Stimulated activated CD8-positive, alpha-beta memory T cell treated with anti-CD3 and anti-CD28 coated beads, Interleukin-4, amount 100 ng/mL, for 1 hour (primary cell): ENCODE measurements at places on chromosomes 3 and 15.

- DNase-seq: no peak
These were observed 15.6 kb upstream of the WWTR1 start for GRCh38 chr3:149673393-149673792.

DNA sequence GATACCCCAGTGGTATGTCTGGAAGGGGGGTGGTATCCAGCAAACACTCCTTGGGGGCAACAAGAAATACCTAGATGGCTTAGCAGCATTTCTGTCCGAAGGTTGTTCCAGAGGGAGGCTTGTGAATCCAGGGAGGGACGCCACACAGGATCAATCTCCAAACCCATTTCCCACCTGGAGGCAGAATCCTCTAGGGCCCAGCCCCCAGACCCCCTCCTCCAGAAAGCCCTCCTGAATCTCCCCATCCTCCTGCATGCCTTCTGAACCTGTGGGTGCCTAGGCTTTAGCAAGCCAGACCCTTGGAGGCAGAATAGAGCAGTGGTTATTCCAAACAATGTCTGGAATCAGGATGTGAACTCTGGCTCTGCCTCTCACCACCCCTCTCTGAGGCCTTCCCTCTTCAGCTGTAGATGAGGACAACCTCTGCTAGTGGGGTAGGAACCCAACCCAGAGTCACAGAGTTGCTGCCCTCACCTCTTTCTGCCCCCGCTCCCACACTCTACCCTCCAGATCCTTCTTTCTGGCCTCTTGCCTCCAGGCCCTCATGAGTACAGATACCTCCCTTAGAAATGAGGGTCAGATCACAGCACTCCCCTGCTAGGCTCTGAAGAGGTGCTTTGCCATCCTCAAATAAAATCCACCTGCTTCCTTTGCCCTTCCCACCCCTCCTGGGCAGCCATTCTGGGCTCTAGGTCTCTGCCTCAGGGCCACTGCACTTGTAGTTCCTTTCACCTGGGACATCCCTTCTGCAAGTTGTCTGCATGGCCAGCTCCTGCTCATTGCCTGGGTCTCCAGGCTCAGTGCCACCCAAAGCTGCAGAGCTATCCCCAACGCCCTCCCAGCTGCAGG, 8.1 kb downstream of the CISH start:
- DNase-seq: no peak

GRCh38 chr3:122942239-122942638, 85.3 kb downstream of the SEMA5B start:
- no peak for DNase-seq

GRCh38 chr3:55860049-55860721, 373.1 kb upstream of the WNT5A start:
- no peak for DNase-seq

DNA sequence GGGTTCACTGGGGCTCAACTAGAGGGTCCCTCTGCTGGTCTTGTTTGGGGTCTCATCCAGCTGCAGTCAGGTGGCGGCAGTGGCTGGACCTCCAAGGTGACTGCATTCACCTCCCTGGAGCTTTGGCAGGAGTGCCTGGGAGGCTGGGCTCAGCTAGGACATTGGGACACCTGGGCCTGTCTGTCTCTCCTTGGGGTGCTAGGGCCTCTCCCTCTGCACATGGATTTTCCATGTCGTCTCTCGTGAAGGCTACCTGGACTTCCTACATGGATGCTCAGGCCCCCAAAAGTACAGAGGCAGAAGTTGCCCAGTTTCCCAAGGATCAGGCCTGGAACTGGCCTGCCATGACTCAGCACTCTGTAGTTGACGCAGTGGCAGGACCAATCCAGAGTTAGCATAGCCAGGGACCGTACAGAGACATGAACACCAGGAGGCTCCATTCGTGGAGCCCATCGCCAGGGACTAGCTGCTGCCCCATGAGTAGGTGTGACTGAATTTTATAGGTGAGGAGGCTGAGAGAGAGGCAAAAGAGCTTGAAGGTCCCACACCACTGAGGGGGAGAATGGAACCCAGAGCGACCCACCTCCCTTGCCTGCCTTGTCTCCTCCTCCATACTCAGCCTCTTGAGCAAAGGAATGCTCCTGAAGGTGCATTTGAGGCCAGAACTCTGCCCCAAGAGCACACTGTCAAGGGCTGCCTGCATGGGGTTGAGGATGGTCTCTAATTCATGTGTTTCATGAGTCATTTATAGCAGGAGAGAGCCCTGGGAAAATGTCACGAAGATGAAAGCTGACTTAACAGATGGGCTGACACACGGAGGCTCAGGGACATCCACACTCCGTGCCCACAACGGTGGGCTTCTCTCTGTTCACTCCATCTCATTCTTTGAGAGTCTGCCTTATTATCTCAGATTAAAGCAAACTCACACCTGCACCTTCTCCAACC, 13.0 kb upstream of the ALDH1A3 start:
- DNase-seq: no peak

- DNase-seq: no peak
These were observed 5.7 kb upstream of the FOXB1 start for GRCh38 chr15:59998305-59998949.

- no peak for DNase-seq
These were observed 58.5 kb downstream of the ST8SIA2 start for GRCh38 chr15:92452143-92452542.

GRCh38 chr3:139281522-139282196, 62.2 kb upstream of the MRPS22 start:
- no peak for DNase-seq

- DNase-seq: no peak
These were observed 46.9 kb downstream of the TBL1XR1 start for GRCh38 chr3:177150218-177150916.

GRCh38 chr3:152497457-152497856, 228.7 kb downstream of the MBNL1 start:
- no peak for DNase-seq

DNA sequence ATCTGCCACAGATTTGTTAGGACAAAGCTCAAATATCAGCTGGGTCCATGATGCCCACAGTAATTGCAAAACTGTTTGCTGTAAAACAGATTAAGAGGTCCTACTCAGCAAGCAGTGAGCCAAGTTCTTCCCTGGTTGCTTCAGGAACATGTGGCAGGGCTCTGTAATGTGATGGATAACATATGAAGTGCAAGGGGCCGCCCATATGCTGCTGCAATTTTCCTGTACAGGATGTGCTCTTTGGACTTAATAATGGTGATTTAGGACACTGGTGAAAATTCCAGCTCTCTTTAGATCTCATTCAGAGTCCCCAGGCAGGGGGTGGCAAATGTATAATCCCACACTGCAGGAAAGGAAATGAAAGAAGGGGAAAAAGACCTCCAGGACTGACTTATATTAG, 289.4 kb downstream of the LSAMP start:
- DNase-seq: no peak

- no peak for DNase-seq
These were observed 40.8 kb downstream of the CLDN1 start for GRCh38 chr3:190281308-190282051.

GRCh38 chr3:58581328-58582091, 4.3 kb upstream of the FAM107A start:
- DNase-seq: no peak

DNA sequence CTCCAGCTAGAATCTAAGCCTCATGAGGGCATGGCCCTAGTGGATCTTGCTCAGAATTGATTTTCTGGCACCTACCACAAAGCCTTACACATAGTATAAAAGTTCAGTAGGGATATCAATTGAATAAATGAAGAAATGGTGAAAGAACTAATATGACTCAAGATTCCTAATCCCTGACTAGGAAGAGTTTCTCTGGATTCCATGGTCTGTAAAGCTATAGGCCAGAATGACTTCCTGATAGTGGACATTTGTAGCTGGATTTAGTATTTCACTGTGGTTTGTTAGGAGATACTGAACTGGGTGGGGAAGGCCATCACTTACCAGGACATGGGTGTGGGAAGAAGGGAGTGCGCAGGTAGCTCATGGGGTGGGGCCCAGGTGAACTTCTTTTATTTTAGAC, 168.9 kb downstream of the RAP2B start:
- no peak for DNase-seq

DNA sequence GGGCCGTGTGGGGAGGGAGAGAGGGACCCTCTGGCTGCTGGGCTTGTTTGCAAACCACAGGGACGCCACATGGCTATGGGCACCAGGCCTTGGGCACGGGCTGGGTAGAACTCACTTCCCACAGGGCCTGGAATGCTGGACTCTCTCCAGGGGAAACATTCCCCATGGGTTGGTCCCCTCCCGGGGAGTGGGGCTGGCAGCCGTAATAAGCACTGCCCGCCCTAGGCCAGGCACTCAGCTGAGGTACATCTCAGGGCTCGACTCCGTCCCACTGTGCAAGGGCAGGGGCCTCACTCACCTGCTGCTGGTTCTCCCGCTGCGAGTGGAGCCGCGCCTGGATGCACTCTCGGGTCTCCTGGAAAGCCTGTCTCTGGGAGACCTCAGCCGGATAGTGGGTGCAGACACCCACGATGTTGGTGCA, 96.7 kb downstream of the ADCY5 start:
- no peak for DNase-seq

DNA sequence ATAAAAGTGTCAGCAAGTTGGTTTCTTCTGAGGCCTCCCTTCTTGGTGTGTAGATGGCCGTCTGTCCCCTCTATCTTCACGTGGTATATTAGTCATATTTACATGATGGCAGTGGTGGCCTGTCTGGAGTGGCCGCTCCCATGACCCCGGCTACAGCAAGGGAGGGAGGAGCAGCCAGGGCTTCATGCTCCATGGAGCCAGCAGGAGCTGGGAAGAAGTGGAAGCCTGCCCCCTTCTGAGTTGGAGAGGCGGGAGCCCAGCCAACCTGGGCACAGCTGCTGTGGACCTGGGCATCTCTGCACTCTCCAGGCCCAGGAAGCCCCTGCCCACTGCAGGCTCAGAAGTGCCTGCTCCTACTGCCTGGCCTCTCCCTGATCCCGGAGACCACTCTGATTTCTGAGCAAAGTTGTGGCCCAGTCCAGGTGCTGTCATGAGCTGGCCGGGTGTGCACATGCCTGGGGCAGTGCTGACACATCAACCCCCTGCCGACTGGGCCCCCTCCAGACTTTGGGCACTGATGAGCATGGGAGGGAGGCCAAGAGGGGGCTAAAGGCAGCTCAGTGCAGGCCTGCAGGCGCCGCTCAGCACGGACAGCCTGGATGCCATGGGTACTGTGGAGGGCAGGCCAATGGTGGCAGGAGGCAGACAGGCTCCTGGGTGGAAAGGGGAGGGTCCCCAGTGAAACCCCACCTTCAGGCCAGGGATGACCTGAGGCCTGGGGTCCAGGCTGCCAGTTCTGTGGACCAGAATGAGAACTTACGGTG, 84.8 kb downstream of the SERPINI1 start:
- no peak for DNase-seq

DNA sequence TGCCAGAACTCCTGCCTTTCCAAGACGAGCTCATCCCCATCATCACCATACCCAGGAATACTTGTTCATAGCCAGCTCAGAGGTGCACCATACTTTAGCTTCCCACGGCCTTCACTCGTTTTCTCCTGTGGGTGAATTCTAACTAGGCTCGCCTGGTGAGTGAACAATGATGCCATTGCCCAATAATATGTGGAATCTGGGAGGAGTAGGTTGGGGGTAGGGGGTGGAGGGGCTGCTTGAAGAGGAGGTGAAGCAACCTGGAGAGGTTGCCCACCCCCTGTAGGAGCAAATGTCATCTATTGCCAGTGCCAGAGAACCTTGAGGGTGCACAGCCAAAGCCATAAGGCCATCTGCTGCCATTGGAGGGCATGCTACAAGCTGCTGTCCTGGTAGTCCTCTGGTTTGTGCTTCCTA, 592 bp upstream of the ZNF445 start:
- DNase-seq: no peak
